ENCODE measurements at places on chromosomes 5 and 9.
A peak's percentile ranks its signal among the peaks of the same experiment; 100 is the strongest.

- H3K4me1 ChIP-seq = no peaks in the 10 kb centered on the region
- no peaks in the 10 kb centered on the region for H3K36me3 ChIP-seq
- no peak overlapping the region for H3K27ac ChIP-seq
These were observed 68.5 kb downstream of the GHR start for GRCh38 chr5:42491699-42492098.

DNA sequence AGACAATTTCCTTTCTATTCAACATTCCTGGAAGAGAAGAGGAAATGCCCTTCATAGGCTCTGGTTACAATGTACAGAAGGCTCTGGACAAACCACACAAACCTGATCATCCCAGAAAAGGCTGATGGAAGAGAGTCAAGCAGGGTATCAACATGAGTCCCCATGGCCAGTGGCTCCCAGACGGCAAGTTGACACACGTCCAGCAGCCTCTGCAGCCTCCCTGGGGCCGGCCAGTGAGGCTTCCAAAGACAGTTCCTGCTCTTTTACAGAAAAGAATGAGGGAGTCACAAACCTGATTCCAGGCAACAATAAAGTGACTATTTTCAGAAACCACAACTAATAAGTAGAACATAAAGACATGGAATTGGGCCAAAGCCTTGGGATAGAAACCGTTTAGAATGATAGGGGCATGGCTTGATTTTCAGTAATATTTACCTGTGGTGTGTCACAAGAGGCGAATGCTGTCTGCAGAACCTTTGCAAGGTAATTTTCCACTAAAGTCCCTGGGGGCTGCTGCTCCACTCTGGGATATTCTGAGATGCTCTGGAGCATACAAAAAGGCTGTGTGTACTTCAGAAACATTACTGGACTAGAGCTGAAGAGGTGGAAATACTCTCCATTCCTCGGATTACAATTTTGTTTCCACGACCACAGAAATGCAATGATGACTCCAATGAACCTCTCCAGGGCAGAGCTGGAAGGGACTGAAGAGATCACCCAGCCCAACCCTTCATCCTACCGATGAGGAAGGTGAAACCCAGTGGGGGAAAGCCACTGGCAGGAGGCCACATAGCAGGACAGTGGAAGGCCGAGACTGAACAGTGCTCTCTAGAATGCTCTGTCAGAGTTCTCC lies 10.4 kb downstream of the MED27 start:
- peaks cover 21% of the 10 kb centered on the region for H3K4me1 ChIP-seq
- no peaks in the 10 kb centered on the region for H3K27me3 ChIP-seq
- H3K27ac ChIP-seq = no peak overlapping the region
- H3K4me3 ChIP-seq = no peak overlapping the region
- peaks cover 30% of the 10 kb centered on the region for H3K36me3 ChIP-seq

- no peak overlapping the region for H3K27ac ChIP-seq
- no peaks in the 10 kb centered on the region for H3K36me3 ChIP-seq
- no peak overlapping the region for H3K4me3 ChIP-seq
- H3K27me3 ChIP-seq = peaks cover 2% of the 10 kb centered on the region
- DNase-seq = no peak
These were observed 129.0 kb upstream of the WWC1 start for GRCh38 chr5:168162464-168162863.

GRCh38 chr9:109005678-109006077 lies 7.6 kb downstream of the CTNNAL1 start:
- H3K4me1 ChIP-seq = peaks cover 9% of the 10 kb centered on the region
- peaks cover 7% of the 10 kb centered on the region for H3K36me3 ChIP-seq
- H3K27me3 ChIP-seq = no peaks in the 10 kb centered on the region
- no peak for DNase-seq
- H3K27ac ChIP-seq = no peak overlapping the region

DNA sequence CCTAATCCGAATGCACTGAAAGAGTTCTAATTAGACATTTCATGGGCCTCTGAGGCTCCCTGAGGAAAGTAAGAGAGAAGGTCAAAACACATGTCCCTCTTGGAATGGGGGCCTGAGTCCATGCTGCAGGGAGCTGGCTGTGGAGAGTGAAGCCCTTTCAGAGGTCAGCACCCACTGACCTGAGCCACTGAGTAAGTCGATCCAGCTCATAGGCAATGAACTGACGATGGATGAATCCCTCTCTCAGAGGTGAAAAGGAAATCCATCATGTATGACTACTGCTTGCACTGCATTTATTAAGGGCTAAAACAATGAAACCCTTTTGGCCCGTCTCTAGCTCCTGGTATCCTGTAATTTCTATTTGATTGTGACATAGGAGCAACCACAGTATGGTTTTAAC lies 288.9 kb upstream of the VLDLR start:
- peaks cover 9% of the 10 kb centered on the region for H3K27me3 ChIP-seq
- no peaks in the 10 kb centered on the region for H3K36me3 ChIP-seq
- no peak overlapping the region for H3K27ac ChIP-seq
- H3K4me3 ChIP-seq = no peak overlapping the region

DNA sequence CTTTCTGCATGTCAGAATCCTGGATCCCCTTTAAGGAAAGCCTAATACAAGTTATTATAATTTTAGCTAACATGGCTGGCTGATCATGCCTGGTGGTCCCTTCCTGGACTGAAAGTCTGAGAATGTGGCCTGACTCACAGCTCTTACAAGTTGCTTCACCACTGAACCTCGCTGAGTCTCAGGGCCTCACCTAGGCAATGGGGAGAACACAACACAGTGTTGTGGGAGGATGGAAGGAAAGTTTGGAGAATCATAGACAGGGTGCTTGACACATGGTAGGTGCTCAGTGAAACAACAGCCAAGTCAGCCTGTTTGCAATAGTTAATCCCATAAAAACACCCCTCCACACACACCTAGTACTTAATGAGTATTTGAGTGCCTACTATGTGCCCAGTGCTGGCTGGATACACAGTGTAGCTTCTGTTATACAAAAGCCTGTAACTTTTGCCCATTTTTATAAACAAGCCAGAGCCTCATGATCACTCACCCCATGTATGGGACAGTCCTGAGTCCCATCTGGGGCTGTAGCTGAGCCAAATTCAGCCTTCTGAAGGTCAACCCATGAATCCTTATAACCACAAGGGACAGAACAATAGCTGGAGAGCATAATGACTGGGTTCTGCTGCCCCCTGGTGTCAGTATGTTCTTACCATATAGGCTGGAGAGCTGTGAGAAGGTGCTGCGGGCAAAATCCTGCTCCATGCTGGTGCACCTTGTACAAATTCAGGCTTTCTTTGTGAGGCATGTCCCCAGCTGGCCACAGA lies 3.9 kb downstream of the ACSL6 start:
- no peaks in the 10 kb centered on the region for H3K36me3 ChIP-seq
- peaks cover 21% of the 10 kb centered on the region for H3K4me1 ChIP-seq
- H3K4me3 ChIP-seq = no peak overlapping the region
- DNase-seq = peak; percentile 90
